ENCODE measurements at places on chromosomes 4 and X.
A peak's percentile ranks its signal among the peaks of the same experiment; 100 is the strongest.

- DNase-seq: no peak
Observed at GRCh38 chrX:22206781-22207180, 65.9 kb upstream of the CBLL2 start.

GRCh38 chrX:141732031-141732430, 33.5 kb upstream of the SPANXD start:
- no peak for DNase-seq

DNA sequence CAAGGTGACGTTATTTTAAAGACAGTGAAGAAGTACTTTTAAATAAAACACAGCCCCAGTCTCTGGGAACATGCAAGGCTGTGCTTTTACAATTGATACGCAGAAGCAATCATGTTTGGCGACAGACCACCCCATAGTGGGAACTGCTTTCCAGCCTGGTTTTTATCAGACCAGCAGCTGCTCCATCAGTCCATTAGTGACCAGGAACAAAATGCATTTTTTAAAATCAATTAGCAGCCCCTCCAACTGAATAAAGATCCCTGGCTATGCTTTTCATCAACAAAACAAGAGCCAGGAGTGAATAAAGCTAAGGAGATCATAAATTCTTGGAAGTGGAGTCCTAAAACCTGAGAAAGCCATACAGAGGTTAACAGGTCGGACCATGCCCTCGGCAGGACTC, 153.0 kb upstream of the TENM3 start:
- DNase-seq: no peak

- DNase-seq: no peak
Observed at GRCh38 chr4:79764120-79764519, 308.9 kb downstream of the ANTXR2 start.

GRCh38 chrX:102651242-102652011, at the start of gene GPRASP1:
TSS of gene GPRASP1 (plus strand) at chrX:102651483. CDS start at chrX:102653914, 2,431 bp downstream.
- DNase-seq: peak; percentile 70

DNA sequence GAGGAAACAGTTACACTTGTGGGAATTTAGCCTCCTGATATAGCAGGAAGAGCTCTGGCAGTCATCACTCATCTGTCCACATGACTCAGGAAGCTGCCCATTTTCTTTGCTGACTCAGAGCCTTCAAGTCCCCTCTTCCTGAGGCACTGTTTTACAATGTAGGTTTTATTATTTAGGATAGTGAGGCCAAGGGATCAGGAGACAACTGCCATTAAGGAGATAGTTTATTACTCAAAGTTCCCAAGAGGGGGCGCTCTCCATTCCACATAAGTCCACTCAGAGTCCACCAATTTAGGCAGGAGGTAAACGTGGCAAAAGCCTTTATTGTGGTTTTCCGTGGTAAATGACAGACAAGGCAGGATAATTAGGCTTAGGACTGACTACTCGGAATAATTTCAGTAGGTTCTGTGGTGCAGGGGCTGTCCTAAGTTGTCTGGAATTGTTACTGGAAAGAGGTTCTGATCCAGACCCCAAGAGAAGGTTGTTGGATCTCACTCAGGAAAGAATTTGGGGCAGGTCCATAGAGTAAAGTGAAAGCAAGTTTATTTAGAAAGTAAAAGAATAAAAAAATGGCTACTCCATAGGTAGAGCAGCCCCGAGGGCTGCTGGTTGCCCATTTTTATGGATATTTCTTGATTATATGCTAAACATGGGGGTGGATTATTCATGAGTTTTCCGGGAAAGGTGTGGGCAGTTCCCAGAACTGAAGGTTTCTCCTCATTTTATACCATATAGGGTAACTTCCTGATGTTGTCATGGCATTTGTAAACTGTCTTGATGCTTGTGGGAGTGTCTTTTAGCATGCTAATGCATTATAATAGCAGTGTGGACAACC, 96.0 kb upstream of the RAB40AL start:
- DNase-seq: no peak

GRCh38 chr4:68708566-68708965, 38.1 kb upstream of the UGT2B15 start:
- DNase-seq: no peak

DNA sequence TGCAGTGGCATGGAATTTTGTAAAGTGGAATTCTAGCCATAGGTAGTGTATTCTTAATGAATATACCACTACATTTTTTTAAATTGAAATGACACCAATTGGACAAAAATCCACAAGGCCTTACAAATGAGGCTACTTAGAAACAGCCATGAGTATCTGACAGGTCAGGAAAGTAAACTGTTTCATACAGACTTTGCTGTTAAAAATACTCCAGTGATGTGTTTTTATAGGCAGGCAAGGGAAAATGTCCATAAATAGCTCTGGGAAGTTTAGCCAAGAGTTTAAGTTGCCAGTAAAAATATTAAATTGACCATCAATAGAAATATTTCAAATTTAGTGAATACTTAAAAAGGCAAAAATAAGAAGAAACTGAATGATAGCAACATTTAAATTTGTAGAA, 41.8 kb upstream of the PDLIM5 start:
- DNase-seq: no peak

GRCh38 chrX:95383778-95384177, 1300.9 kb upstream of the DIAPH2 start:
- no peak for DNase-seq

- DNase-seq: no peak
Observed at GRCh38 chr4:110681381-110681780, 58.5 kb upstream of the PITX2 start.
